ENCODE measurements at places on chromosomes 13 and 19.

- DNase-seq = peak; percentile 28
Observed at GRCh38 chr13:76715621-76716020, 170.6 kb downstream of the KCTD12 start.

GRCh38 chr19:16957151-16957701 is 68.4 kb downstream of the F2RL3 start:
- peak; percentile 42 for DNase-seq

DNA sequence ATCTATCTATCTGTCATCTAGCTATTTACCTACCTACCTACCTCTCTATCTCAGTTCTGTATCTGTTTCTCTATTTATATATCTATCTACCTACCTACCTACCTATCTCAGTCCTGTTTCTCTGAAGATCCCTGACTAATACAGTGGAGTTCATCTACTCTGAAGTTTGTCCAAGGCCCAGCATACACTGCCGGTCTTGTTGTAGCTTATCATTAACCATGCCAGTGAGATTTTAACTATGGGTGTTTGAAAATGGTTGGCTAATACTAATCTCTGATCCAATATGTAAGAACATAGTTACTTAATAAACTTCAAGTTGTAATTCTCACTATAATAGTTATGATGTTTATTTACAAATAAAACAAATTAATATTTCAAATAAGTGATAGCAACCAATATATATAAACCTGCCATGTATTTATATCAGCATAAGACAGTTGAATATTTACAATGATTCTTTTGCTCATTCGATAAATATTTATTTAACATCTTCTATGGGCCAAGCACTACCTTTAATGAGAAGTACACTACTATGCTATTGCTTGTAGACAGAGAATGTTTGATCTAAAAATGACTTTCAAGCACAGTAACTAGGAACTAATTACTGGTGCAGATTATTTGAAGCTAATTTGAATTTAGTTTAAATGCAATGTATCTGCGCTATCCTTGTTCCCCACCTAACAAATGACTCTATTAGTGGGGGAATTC is 242.1 kb downstream of the KLF5 start:
- DNase-seq = no peak

DNA sequence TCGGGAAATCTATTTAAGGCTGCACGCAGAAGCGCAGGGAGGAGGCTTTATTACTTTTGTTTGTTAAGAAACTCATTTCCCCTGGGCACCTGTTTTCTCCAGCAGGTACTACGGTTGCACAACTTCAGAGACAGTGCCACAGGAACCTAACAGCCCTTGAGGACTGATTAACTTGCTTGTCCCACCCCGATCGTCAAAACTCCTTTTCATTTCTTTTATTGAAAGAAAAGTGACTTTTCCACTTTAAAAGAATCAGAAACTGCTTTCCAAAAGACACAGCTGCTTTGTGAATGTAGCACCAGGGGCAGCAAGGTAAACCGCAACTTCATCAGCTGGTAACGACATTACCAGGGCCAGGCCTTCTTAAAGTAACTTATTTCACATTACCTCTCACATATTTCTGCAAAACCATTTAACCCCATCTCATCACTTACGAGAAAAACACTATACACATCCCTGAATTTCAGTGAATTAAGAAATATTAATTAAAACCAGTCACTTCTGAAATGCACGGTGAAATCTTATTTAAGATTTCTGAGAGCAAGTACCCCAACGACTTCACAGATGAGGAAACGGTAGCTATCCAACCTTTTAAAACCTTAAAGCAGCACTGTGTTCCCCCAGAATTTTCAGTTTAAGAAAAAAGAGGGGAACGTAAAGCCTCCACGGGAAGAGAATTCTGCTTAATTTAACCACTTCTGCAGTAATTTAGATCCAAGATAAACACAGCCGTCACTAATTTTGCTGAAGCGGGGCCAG is 1.4 kb downstream of the ANKRD10 start:
- DNase-seq = peak; percentile 43

DNA sequence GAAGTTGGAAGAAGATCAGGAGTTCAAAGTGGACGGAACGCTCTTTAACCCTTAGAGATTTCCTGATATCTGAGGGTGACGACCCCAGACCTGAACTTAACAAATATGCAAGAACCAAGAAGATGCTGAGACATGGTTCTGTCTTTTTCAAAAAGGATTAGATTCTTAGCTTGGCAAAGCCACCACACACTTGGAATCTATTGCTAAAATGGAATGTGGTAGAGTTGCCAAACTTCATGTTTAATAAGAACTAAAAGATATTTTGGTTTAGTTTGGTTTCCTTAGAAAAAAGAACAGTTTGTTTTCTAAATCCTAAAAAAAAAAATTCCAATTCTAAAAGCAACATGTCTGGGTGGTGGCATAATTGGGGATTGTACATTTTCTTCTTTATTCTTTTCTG is 29.5 kb downstream of the UNC13A start:
- no peak for DNase-seq

GRCh38 chr13:20288561-20288960 is 56.4 kb upstream of the GJB6 start:
- DNase-seq = no peak

DNA sequence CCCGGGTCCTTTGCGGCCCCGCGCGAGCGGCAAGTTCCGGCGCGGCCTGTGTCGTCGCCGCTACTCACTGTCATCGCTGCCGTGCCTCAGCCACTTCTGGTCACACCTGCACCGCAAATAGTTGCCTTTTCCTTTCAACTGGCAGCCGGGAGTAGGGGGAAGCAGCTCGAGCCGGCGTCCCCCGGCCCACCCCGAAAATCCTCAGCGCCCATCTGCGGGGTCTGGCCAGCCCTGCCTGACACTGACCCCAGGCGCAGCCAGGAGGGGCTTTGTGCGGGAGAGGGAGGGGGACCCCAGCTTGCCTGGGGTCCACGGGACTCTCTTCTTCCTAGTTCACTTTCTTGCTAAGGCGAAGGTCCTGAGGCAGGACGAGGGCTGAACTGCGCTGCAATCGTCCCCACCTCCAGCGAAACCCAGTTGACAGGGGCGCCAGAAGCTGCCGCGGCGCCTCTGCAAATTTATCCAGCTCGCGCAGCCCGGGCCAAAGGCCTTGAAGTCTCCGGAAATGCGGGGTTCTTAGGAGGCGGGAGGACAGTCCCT is 1.7 kb downstream of the PDX1 start:
- DNase-seq = peak; percentile 27

DNA sequence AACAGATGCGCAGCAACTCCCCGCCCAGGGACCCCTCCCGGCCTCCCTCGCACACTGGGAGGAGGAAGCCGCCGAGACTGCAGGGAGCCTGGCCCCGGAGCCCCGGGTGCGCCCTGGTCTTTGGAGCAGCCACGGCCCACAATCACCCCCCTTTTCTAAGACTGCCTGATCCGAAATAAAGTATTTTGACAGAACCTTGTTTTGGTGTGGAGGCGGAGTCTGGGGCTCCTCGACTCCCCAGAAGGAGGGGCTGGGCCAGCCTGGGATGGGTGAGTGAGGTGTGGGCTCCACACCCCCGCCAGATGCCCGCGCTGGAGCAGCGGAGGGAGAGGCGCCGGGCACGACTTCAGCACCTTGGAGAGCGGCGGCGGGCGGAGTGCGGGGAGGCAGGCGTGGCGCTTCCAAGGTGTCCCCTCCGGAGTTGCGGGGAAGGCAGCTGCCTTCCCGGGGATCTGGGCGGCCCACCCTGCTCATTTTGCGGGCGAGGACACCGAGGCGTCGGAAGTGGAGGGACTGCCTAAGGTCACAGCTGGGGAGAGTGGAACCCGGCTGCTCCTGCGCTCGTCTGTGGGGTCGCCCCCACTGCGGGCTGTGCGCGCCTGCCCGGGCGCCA is 9.4 kb downstream of the SIRT6 start:
- peak; percentile 83 for DNase-seq

DNA sequence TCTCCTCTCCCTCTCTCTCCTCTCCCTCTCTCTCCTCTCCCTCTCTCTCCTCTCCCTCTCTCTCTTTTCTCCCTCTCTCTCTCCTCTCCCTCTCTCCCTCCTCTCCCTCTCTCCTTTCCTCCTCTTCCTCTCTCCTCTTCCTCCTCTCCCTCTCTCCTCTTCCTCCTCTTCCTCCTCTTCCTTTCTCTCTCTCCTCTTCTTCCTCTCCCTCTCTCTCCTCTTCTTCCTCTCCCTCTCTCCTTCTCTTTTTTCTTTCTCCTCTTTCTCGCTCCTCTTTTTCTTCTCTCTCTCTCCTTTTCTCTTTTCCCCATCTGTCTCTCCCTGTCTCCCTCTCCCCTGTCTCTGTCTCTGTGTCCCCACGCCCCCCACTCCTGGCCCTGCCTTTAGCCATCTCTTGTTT is 136.7 kb downstream of the GGACT start:
- DNase-seq = no peak

- DNase-seq = no peak
Observed at GRCh38 chr19:50749490-50749889, 20.8 kb upstream of the GPR32 start.

DNA sequence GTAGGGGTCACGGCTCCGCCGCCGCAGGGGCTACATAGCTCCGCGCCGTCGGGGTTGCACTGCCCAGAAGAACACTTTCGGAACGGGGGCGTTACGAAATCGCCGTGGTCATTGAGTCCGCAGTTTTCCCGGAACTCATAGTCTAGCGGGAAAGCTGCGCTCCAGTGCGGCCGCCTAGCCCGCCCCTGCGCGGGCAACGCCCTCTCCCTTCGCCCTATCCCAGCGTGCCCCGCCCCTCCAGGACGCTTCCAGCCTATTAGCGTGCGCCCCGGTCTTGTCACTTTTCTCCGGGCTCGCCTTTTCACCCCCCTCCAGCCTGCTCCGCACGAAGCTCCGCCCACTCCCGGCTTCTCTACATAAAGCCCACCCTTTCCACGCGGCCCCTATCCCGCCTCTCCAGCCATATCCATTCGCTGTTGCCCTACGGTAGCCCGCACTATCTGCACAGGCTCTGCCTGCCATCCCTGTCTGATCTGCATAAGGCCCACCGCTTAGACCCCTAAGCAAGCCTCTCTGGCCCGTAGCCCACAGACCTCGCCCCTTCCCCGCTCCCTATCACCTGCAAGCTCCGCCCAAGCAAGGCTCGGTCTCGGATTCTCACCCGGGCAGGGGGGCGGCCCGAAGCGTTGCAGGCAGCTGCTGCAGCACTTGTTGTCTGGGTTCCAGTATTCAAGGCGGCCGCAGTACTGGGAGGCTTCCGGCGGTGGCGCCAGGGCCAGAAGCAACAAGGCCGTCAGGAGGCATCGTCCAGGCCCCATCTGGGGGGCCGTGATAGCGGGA is 1.6 kb downstream of the IGFLR1 start:
- peak; percentile 99 for DNase-seq

GRCh38 chr13:21672796-21673538 is 2.1 kb downstream of the FGF9 start:
- DNase-seq = peak; percentile 74

DNA sequence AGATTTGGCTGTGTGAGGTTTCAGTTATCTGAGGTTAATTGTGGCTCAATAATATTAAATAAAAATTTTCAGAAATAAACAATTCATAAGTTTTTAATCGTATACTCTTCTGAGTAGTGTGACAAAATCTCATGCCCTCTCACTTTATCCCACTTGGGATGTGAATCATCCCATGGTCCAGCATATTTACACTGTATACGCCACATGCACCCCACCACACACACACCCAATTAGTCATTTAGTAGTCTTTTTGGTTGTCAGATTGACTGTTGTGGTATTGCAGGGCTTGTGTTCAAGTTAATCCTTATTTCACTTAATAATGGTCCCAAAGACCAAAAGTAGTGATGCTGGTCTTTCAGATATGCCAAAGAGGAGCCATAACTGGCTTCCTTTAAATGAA is 66.4 kb upstream of the PCDH9 start:
- no peak for DNase-seq

- DNase-seq = no peak
Observed at GRCh38 chr13:95246292-95247082, 54.8 kb downstream of the ABCC4 start.

DNA sequence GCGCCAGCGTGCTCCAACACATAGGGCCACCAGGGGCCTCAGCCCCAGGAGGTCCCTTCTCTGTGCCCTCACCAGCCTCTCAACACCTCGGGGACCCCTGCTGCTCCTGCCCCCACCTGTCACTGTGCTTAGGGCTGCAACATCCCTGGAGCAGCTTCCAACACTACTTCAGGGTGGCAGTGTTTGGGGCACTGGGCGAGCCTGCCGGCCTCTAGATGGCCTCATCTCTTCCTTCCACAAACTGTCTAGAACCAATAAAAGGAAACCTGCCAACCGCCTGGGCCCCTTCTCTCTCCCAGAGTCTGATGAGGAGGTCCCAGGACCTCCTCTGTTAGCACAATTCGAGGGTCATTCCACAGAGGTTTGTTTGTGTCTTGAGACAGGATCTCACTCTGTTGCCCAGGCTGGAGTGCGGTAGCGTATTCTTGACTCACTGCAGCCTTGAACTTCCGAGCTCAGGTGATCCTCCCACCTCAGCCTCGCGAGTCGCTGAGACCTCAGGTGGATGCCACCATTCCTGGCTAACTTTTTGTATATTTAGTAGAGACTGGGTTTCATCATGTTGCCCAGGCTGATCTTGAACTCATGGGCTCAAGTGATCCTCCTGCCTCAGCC is 10.1 kb upstream of the SHD start:
- no peak for DNase-seq

DNA sequence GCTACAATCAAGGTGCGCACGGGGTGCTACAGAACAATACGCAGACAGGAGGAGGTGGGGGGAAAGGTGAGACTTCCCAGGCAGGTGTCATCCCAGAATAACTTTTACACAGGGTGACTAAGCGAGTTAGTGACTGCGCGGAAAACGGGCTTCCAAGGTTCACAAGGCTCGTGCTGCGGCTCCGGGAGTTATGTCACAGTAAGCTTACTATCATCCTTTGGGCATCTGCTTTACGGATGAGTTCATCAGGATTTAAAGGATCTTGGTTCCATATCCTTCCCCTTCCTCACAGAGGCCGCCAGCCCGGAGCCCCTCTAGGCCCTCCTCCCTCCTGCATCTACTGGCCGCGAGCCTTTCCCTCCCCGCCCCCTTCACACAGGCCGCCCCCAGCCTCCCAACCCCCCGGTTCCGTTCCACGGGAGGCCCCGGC is 474 bp upstream of the IFT88 start:
- DNase-seq = no peak

- peak; percentile 71 for DNase-seq
Observed at GRCh38 chr13:49652355-49653305, 24.3 kb downstream of the ARL11 start.

- DNase-seq = no peak
Observed at GRCh38 chr13:54733639-54734038, 1705.0 kb downstream of the OLFM4 start.

- DNase-seq = peak; percentile 94
Observed at GRCh38 chr19:17755977-17756670, 4.8 kb downstream of the FCHO1 start.

- DNase-seq = no peak
Observed at GRCh38 chr13:36454987-36455386, 22.7 kb downstream of the CCNA1 start.

- peak; percentile 59 for DNase-seq
Observed at GRCh38 chr19:2324220-2324948, 4.0 kb downstream of the LSM7 start.

- no peak for DNase-seq
Observed at GRCh38 chr19:16088351-16089009, 12.2 kb downstream of the TPM4 start.
